Aorta (tissue), 5 donors: ENCODE measurements at places on chromosomes 4 and X. TPM values are rescaled to one million over a fixed set of nuclear protein-coding genes. Genes with fewer than 3 reads are reported as not detected.

DNA sequence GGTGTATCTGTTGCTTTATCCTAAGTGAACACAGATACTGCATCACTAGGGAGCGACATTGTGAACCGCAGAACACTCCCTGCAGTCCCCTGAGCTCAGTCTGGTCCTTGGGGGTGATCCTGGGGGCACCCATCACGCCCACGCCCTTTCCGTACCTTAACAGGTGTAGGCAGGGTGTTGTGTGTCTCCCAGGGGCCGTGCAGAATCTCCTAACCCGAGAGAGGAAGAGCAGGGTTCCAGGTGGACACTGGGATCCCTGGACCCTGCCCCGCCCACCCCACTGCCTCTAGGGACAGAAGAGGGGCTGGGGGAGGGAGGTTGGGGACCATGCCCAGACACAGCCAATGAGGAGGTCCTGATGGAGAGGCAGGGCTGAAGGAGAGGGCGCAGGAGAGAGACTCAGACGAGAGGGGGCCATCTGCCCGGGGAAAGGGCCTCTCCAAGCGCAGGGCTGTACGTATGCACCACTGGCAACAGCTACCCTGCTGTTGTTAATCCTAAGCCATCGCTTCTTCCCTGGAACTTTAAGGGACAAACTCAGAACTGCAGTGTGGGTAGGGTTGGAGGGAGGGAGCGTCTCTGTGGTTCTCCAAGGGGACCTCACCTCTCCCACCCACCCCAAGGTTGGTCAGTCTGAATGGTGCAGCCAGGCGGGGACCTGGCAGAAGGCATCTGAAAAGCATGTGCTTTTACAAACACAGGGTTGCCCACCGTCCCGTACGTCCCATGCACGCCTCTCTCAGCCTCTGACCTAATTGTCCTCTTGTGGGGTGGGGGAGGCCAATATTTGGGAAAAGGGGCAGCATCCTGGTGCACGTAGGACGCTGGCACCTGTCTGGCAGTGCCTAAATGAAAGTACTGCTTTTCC, 2.5 kb downstream of the P2RY8 start:
- DNase-seq: no peak

DNA sequence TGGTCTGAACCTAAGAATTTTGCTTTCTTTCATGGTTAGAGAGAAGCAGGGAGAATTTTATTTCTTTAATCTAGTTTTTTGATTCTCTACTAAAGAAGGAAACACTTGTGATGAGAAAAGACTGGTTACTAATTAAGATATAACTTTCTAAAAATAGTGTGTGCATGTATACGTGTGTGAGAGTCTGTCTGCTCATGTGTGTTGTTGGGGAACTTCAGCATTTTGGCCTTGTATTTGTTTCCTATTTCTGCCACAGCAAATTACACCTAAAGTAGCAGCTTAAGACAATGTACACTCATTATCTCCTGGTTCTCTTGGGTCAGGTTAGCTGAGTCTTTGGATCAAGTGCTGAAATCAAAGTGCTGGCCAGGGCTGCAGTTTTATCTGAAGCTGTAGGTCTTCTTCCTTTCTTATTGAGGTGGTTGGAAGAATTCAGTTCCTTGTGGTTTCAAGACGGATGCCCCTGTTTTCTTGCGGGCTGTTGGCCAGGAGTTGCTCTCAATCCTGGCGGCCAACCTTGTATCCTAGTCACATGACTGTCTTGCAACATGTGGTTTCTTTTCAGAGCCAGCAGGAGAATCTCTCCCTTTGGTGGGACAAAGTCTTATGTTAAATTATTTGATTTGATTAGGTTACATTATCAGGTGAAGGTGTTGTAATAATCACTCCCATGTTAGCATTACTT, 188.4 kb upstream of the CLNK start:
- DNase-seq: no peak

DNA sequence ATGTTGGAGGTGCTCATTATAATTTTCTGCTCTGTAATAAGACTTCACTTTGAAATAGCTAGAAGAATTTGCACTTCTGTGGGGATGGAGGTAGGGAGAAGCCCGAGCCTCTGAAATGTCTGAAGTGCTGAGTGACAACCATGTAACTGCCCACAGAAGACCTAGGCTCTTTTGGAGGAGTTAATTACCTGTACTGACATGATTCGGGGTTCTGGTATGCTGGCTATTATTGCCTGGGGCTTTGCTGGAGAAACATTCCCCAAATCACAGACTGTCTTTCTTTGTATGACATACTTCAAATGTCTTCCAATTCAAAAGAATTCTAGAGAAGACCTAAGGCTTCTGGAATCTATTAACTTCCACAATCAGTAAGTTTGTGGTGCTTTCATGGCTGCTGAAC, 211.2 kb upstream of the POF1B start:
- no peak for DNase-seq

- peak; percentile 11 for DNase-seq
These were observed 52.4 kb downstream of the DDX3X start for GRCh38 chrX:41386222-41386990.

GRCh38 chrX:129480889-129481288, 42.4 kb downstream of the SMARCA1 start:
- no peak for DNase-seq

The TCEAL9 gene
- total RNA-seq: 53.2 TPM

DNA sequence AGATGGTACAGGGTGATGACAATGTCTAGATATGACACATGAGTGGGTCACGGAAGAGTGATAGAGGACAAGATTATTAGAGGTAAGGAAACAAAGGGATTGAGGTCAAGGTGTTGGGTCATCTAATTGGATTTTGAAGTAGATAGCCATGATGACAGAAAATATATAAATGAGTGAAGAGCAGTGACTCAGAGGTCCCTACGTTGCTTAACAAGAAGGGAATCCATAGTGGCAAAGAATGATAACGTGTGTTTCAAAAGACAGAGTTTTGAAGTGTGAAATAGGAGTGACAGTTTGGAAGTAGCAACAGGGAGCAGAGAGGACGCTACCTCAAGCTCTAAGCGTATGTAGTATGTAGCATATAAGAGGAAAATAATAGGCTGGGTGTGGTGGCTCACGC, 22.2 kb upstream of the CAMK2D start:
- DNase-seq: no peak

The ZFP42 gene
- not detected for total RNA-seq

The NCAPG gene
- total RNA-seq: 0.78 TPM
